ENCODE measurements at places on chromosomes 16 and 17.

- no peak for DNase-seq
Measured at GRCh38 chr17:7476951-7477350, 2.5 kb downstream of the ZBTB4 start.

DNA sequence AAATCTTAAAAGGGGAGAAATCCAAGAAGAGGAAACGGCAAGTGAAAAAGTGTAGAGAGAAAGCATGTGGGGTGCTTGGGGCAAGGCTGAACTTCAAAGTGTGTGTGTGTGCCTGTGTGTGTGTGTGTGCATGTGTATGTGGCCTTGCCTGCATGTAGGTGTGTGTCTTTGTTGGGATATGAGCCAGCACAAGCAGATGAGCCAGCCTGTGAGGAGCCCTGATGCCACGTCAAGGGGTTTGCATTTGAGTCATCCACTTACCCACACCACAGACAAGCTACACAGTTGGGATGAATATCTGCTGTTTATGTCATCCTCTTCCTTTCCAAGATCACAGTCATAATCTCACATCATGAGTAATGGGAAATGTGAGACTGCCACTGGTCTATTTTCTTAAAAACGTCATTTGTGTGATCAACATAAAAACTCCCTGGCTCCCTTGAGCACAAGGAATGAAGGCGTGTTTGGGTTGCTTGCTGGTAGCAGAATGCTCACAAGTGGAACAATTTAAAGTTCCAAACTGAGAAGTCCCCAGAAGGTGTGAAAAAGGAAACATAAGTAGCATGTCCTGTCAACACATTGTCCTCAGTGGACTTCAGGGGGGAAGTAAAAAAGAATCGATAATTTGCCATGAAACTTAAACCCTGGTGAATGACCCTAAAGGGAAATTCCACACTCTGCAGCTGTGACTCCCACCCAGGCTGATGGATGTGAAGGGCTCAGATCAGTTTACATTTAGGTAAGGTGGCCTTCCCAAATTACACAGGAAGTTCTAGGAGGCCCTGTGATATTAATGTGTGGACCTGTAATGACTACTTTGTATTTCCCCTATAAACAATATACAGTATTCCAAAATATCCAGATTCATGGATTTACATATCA is 14.7 kb downstream of the KCTD19 start:
- peak; percentile 100 for DNase-seq

DNA sequence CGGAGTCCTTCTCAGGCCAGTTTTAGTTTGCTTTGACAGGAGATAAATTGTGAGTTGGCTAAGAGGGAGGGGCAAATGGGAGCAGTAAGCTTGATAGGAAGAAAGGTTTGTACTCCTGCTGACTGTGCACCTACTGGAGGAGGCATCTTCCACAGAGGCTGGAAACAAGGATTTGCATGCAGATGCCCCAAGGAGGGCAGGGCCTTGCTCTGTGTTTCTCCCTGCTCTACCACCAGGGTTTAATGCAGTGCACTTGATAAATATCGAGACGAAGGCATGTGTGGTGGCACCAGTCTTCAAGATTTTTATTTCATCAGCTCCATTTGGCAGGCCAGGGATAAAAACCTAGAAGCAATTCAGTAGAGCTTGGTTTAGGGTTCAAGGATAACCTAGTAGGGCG is 210.5 kb upstream of the C16orf82 start:
- DNase-seq: no peak

DNA sequence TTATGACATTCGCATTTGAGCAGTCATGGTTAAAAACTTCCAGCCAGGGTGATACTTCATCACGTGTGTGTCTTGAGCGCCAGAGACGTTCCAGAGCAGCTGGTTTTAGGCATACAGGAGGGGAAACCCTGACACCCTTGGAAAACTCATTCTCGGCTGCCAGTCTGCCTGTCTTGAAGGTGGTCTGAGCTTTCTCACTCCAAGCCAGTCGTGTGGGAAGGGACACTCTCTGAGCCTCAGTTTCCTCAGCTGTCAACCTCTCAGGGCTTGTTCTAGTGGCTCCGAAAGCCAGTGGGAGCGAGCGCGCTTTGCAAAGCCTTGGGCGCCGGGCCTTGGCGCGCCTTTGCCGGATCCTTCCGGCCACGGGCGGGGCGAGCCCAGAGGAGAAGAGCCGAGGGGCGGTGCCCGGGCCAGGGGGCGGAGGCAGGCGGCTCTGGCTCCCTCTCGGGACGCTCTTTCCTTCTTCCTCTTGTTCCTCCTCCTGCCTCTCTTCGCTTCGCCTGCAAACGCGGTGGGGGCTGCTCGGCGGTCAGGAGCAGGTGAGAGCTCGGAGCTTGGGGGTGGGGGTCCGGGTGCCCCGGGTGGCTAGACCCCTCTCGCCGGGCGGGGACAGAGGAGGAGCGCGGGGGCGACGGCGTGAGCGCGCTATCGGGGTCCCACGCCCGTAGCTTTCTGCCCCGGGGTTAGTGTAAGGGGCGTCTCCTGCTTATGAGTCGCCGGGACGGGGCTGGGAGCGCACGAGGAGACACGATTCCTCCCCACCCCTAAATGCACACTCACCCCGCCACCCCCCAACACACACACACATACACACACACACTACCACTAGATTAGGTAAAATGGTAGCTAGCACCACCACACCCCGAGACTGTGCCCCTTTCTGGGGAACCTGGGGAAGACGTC is at the start of gene LDAF1:
TSS of gene LDAF1 (plus strand) at position 467 of the 903 bp plus-strand sequence. CDS start 2,509 bp downstream, outside the sequence.
- peak; percentile 84 for DNase-seq
